ENCODE measurements at places on chromosomes 12 and 14. TPM values are rescaled to one million over a fixed set of nuclear protein-coding genes. Genes with fewer than 3 reads are reported as not detected.

ETV6 gene
- total RNA-seq, result 11.4 TPM

RFX4 gene
- not detected for total RNA-seq

TAS2R14 gene
- 4.3 TPM for total RNA-seq

ARL1 gene
- total RNA-seq, result 207 TPM

Measured in smooth muscle cell of the pulmonary artery (primary cell).